ENCODE measurements at places on chromosomes 13 and 19.

GRCh38 chr13:109159650-109160309 is 530.4 kb downstream of the MYO16 start:
- DNase-seq: peak; percentile 18

DNA sequence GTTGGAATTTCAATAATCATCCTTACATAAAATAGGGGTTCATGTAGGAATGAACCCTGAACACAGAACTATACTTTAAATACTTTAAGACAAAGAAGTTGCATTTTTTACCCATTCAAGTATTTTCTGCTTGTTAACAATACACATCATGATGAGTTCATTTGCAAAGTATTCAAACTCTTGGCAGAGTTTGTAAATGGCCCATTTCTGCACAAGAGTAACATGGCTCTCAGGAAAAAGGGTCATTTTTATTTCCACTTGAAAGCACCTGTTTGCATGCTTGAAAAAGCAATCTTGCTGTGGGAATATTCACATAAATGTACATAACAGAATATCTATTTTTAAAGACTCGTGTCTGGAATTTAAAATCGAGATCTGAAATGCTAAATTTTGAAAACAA is 18.1 kb downstream of the ESD start:
- DNase-seq: no peak

DNA sequence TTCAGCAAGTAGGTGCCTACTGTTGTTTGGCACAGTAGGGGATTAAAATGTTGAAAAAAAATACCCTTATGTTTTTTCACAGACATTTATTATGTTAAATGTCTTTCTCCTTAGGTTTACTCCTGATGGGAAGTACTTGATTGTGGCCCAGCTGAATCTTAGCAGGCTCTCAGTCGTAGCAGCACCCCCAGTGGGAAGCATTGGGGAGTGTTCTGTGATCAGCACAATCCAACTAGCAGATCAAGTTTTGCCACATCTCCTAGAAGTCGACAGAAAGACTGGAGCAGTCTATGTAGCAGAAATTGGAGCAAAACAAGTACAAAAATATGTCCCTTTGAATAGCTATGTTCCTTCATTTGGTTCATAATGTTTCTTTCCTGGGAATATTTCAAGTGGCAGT is 9.3 kb downstream of the NHLRC3 start:
- no peak for DNase-seq

- DNase-seq: no peak
These were observed 78.7 kb downstream of the LRRC63 start for GRCh38 chr13:46290434-46290833.

GRCh38 chr13:97134364-97135095 is 87.6 kb upstream of the MBNL2 start:
- no peak for DNase-seq

Measured in stimulated activated naive B cell treated with anti-CD40 and anti-IgM and Interleukin-4, amounts not matched to agents 10 μg/mL and 1 μg/mL and 100 μg/mL, for 72 hours (primary cell).